ENCODE measurements at places on chromosomes 4 and X. TPM values are rescaled to one million over a fixed set of nuclear protein-coding genes. Genes with fewer than 3 reads are reported as not detected.

FOXR2 gene
- total RNA-seq: not detected

DNA sequence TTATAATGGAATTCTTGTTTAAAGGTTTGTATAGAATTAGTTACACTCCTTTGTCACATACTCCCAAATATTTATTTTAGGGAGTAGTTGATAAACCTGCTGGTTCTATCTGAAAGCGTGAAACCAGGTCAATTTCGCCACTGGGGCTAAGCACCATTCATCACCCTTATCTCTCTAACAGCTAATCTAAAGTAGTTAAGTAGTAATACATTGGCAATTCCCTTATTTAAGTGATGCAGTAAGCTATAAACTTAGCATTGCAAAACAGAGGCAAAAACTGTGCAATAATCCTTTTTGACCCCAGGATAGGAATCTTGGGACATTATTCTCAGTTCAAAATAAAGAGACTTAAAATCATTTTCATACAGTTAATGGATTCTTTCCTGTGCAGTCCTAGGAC, 33.7 kb upstream of the PTPN13 start:
- H3K36me3 ChIP-seq: no peaks in the 10 kb centered on the region
- H3K27ac ChIP-seq: no peak overlapping the region
- H3K4me3 ChIP-seq: no peak overlapping the region
- no peaks in the 10 kb centered on the region for H3K27me3 ChIP-seq
- DNase-seq: no peak
- no peaks in the 10 kb centered on the region for H3K4me1 ChIP-seq

MGARP gene
- total RNA-seq: 0.29 TPM

- no peaks in the 10 kb centered on the region for H3K4me1 ChIP-seq
- H3K36me3 ChIP-seq: peaks cover 18% of the 10 kb centered on the region
- H3K27ac ChIP-seq: no peak overlapping the region
- no peak overlapping the region for H3K4me3 ChIP-seq
- H3K27me3 ChIP-seq: no peaks in the 10 kb centered on the region
- no peak for DNase-seq
These were observed 13.2 kb upstream of the FAM3A start for GRCh38 chrX:154529206-154529612.

Data from gastrocnemius medialis (tissue), 4 donors.